Posterior vena cava (tissue), 2 donors: ENCODE measurements at places on chromosomes 13 and 19.
A peak's percentile ranks its signal among the peaks of the same experiment; 100 is the strongest.

DNA sequence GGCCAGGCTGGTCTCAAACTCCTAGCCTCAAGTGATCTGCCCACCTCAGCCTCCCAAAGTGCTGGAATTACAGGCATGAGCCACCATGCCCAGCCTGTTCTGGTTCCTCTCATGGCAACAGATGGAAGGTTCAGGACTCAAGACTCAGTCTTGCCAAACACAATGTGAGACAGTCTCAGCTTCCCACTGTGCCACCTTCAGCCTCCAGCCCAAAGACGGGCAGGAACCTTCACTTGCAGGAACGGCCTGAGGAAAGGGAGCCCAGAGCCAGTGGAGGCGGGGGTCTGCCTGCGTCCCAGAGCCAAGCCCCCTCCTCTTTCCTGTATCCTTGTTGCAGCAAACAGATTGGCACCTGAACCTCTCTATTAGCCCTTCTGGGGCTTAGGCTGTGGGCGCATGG lies 2.9 kb upstream of the CHST8 start:
- DNase-seq, result peak; percentile 48

DNA sequence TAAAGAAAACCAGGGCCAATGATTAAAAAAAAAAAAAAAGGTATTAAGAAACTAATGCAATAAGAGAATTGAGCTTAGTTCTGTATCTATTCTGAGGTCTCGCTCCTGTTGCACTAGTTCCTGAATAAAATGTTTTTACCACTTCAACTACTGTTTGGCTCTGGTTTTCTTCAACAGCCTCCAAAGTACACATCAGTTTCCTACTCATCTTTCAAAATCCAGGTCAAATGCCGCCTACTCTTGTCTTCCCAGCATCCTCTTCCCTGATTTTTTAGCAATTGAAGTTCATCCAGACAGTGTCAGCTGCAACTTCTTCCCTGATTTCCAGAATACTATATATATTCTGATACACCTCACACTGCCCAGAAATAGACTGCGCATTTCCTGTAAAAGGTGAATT lies 1.4 kb upstream of the RCBTB1 start:
- no peak for DNase-seq

GRCh38 chr13:77349365-77349764 lies 22.5 kb upstream of the MYCBP2 start:
- no peak for DNase-seq

DNA sequence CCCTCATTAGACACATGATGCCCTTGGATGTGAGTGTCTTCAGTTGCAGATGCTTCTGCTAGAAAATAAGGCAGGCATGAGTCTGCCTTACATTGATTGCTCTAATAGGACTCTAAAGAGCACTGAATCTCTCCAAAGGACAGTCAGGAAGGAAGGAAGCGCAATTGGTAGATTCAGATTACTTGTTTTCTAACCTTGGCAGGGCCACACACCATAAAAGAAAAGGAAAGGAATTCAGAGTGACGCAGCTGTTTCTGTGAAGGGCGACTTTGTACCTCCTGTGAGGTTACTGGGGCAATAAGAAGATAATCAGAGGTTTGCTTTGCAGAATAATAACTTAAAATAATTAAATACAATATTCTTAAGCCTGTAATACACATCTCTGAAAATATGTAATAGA lies 48.0 kb downstream of the FRY start:
- no peak for DNase-seq

DNA sequence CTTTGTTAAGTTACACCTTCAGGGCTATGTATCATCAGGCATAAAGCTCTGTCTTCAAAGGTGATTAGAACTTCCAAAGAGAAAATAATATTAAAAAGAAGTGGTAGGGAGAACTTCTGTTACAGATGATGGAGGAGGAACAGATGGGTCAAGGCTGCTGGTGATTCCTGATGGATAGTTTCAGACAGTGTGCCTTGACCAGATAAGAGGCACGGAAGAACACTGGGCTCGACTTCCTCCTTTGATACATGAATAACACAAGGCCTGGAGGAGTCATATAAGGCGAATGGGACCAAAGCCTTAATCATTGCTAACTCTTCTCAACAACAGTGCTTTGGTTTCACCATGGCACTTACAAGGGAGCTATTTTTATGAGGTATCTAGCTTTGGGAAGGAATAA lies 128.1 kb upstream of the RXFP2 start:
- DNase-seq, result no peak

DNA sequence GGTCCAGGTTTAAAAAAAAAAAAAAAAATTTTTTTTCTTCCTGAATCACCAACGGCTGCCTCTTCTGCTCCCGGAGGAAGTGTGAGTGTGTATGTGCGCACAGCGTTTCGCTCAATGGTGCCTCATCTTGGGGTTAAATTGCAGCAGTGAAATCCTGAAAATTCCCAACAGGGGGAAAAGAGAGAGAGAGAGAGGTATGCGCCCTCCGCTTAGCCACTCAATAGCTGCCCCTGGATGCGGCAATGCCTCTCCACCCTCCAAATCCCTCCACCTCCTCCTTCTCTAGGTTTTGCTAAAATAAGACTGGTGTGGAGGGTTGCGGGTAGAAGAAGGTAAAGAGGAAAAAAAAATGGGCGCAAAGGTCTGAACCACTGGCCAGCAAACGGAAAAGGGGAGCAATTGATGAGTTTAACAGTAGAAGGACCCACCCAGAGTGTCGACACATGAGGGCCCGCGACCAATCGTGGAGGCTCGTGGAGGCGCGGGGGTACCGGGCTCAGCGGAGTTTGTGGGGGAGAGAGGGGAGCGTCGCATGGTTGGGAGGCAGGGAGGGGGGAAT lies 853 bp upstream of the CACNA1A start:
- DNase-seq, result no peak

DNA sequence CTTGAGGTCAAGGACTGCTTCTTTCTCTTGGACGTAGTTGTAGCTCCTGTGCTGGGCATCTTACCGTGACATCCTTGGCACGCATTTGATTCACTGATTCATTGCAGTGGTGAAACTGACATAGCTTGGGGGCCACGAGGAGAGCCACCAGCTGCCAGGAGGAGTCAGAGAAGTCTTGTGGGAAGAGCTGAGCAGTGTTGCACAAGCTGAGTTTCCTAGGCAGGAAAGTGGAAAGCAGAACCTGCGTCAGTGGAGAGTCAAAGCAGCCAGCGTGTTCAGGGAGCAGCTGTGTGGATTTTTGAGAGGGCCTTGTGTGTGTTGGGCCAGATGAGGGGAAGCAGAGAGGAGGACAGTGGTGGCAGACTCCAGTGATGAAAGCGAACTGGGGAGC lies 5.3 kb upstream of the GPR183 start:
- peak; percentile 90 for DNase-seq

- no peak for DNase-seq
Measured at GRCh38 chr13:77055158-77055557, 28.2 kb upstream of the FBXL3 start.

DNA sequence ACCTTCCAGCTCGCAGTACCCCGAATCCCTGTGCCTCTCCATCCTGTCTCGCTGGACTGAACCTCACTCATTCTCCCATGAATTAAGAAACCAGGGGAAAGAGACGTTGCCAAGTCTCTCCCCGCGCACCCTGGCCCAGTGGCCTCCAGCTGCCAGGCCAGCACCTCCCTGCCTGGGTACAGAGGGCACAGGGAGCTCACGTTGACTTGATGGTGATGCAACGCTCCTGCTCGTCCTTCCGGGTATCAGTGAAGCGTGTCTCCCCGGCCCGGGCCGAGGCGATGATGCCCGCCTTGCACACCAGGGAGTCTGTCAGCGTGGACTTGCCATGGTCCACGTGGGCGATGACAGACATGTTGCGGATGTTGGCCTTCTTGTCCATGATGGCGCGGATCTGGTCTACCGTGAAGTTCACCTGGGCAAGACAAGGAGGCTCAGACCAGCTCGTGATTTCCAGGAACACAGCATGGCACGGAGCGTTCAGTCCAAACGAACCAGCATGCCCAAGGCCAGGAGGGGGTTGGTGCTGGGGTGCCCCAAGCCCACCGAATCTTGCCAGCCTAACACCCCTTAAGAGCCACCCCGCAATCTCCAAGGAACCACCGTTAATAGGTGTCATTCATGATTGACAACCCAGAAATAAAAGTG lies 1.2 kb downstream of the EEF2 start:
- no peak for DNase-seq

DNA sequence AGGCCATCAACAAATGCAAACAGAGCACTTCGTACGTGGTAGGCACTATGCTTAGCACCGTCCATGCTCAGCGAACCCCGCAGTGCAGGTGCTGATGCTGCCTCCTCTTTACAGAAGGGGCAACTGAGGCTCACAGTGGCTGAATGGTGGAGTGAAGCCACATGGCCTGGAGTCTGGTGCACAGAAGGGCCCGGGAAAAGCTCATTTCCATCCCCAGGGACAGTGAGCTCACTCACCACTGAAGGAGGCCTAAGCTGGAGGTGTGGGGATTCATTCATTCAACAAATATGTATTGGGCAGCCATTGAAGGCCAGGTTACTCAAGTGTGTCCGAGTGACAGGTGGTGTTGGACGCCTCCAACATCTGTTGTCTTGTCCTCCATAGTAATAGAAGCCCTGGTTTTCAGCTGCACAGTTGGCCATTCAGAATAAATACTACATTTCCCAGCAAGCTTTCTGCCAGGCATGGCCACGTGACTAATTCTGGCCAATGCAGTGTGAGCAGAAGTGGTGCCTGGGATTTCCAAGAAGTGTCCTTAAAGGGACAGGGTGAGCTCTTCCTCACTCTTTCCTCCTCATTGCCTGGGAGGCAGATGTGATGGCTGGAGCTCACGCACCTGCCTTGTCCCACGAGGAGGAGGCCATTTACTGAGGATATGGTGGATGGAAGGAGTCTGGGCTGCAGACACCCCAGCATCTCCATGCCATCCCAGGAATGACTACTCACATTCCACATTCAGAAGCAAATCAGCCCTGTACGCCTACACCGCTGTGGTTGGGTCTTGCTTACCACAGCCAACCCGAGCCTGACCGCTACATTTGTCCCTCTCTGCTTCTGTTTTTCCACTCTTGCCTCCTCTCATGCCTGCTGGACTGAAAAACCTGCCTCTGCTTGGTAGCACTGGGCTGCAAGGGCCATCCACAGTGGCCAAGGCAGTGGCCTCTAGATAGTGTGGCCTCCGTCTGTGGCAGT lies 2.3 kb upstream of the ZNRF4 start:
- DNase-seq, result no peak

- peak; percentile 84 for DNase-seq
Measured at GRCh38 chr19:41427647-41428480, 690 bp upstream of the B3GNT8 start.

- DNase-seq, result no peak
Measured at GRCh38 chr13:100234524-100235136, 145.7 kb downstream of the PCCA start.

- DNase-seq, result no peak
Measured at GRCh38 chr13:47718556-47718955, 282.5 kb downstream of the SUCLA2 start.

DNA sequence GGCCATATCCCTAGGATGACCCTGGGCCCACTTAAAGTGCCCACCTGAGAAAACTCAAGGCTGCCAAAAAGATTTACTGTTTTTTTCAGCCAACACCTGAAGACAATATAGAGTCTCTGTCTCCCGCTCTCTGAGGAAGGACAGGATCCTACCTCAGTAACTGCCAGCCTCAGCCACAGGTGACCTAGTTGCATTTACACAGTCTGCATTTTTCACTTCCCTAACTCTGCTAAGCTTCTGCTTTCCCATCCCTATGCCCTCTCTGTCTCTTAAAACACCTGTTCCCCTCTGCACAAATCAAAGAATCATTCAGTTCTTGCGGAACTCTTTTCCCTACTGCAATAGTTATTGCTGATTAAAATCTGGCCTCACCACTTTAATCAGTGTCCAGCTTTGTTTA lies 609.5 kb downstream of the UQCRFS1 start:
- DNase-seq, result no peak

- no peak for DNase-seq
Measured at GRCh38 chr13:33514362-33514761, 228.8 kb upstream of the STARD13 start.

GRCh38 chr19:52638601-52639000 lies 446 bp upstream of the ZNF83 start:
- no peak for DNase-seq

DNA sequence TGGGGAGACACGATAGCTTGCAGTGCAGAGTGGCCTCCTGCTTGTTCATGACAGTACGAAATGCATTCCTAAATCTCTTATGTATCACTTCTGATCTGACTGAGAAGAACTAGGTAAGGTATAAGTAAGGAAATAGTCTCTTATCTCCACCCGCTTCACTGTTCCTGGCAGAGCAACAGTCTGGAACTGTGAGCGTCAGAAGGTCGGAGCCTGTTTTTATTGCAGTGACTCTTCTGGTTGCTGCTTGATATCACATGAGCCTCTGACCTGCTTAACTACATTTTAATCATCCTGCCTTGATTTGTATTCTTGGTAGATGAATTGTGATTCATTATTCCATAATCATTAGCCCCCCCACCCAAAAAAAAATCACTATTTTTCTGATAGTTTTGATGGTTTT lies 69.0 kb downstream of the COL4A2 start:
- peak; percentile 72 for DNase-seq
